ENCODE measurements at places on chromosomes 3 and 15.
A peak's percentile ranks its signal among the peaks of the same experiment; 100 is the strongest.

GRCh38 chr3:157240408-157240807 is 80.5 kb upstream of the CCNL1 start:
- no peak for DNase-seq

DNA sequence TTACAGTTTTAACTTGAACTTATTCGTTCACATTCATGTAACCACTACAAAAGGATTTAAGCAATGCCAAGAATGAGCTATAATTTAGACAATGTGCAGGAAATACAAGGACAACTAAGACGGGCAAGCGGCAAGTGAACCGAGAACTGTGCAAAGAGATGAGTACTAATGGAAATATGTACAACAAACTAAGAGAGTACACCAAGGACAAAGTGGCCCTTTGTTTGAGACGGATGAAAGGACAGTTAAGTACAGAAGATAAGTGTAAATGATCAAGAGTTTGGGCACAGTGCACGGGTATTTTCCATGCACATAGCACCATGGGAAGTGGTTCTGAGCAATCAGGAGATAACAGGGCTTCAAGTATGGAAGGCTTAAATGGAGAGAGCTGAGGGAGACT is 281.7 kb downstream of the ROBO2 start:
- DNase-seq: no peak

DNA sequence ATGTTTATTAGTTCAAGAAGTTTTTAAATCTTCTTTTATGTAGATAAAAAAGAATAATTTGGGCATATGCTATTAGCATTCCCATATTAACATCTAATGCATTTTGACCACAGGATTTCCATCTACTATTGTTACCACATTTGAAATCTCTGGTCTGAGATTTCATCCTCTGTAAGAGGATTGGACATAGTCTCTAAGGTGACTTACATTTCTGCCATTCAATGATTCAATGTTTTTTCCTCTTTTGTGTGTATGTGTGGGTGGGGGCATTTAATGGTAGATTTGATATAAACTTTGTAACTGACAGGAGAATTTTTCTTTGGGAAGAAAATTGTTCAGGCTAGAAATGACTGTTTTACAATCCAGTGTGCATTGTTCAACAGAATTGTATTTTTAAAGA is 307.3 kb upstream of the RBMS3 start:
- peak; percentile 40 for DNase-seq

GRCh38 chr3:87867001-87867400 is 191.8 kb downstream of the CGGBP1 start:
- peak; percentile 76 for DNase-seq

GRCh38 chr3:118977118-118977517 is 57.5 kb downstream of the IGSF11 start:
- no peak for DNase-seq

- no peak for DNase-seq
Observed at GRCh38 chr3:36193448-36193847, 186.9 kb upstream of the STAC start.

DNA sequence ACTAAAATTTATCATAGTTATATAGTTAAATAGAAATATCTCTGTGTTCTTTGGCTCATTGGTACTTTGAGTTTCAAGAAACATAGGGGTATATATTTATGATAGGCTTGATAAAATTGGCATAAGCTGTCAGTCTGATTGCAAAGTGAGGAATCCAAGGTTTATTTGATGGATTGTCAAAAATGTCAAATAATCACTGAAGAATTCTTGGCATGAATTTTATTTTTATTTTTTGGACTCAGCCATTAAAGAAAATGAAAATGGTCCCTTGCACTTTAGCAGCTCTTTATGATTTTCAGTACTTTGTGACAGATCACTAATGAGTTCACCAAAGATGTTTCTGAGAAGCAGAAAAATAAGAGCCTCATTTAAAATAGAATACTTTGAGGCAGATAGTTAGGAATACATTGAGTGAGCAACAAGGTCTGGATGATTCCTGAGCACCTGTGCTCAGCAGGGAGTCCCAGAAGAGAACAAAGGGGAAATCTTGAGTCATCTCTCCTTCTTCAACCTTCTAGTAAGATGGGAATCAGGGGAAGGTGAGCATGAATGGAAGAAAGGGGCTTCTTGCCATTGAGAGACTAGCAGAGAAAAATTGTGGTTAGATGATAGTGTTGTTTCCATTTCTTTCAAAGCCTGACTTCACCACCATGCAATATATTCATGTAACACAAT is 85.3 kb upstream of the VEPH1 start:
- no peak for DNase-seq
